ENCODE measurements at places on chromosomes 1 and 21.

DNA sequence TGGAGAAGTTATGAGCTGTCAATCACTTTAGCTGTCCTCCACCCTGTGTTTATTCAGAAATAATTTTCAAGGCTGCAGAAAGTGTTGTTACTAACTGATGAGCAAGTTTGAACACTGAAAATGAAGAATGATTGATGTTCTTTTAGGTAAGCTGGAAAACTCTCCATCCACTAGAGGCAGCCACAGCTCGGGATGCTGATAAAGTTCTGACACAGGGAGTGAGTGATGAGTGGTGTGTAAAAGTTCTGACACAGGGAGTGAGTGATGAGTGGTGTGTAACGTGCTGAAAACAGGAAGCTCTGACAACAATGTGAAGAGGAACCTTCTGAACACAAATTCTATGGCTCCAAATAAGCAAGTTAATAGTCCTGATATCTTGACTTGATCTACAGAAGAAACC is 197.5 kb upstream of the PTBP2 start:
- DNase-seq, result no peak

DNA sequence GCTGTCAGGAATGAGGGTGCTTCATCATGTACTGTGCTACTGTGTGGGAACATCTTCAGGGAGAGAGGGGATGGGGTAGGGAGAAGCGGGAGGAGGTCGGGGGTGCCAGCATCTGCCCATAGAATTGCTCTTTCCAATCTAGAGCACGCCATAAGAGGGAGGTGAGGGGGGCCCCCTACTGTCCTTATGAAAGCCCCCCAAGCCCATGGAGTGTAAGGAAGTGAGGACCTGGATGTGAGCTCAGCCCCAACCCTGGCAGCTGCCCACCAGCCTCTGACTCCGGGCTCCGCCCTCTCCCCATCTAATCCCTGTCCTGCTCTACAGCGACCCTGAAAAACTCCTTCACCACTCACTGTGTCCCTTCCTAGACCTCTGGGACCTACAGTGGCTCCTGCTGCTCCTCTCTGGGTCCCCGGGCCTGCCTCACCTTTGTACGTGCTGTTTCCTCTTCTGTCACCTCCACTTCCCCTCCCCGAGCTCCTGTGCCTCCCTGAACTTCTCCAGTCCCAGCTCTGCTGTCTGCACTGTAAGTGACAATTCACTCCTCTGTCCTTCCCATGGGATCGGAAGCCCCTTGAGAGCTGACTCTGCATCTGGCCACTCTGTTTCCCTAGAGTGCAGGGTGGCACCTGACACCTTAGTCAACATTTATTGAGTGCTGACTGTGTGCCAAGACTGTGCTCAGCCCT is 269.4 kb downstream of the PTPRU start:
- DNase-seq, result no peak

DNA sequence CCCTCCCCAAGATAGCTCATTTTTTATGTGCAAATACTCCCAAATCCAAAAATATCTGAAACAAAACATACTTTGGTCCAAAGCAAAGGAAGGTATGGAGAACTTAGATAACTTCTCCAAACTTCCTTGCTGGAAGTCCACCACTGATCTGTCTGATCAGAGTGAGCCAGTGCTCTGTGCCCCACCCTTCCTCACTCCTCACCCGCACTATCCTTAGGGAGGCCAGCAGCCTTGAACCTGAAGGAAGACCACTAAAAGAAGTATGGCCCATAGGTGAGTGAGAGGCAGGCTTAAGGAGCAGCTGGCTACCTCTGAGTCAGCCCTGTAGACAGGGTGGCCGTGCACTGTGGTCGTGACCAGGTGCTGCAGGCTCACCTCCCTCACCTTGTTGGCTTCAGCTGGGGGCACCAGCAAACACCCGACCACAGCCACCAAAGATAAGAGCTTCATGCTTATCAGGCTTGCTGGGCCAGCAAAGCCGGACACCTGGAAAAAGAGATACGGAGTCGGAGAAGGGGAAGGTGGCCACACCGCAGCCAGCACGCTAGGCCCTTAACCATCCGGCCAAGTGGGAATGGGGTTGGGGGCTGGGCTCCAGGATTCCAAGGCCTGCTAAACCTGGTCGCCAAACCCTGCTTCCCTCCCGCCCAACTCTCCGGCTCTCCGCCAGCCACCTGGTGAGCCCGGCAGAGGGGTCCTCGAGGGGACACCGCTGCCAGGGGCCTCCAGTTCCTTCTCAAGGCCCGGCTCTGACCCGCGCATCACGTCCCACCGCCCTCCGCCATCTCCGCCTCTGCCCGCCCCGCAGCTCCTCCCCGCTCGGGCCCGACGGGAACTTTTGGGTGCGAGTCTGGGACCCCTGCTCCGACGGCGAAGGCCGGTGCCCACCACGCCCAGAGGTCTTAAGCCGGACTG is 543 bp downstream of the TMEM9 start:
- no peak for DNase-seq

- no peak for DNase-seq
Observed at GRCh38 chr1:229874136-229874535, 192.9 kb upstream of the GALNT2 start.

DNA sequence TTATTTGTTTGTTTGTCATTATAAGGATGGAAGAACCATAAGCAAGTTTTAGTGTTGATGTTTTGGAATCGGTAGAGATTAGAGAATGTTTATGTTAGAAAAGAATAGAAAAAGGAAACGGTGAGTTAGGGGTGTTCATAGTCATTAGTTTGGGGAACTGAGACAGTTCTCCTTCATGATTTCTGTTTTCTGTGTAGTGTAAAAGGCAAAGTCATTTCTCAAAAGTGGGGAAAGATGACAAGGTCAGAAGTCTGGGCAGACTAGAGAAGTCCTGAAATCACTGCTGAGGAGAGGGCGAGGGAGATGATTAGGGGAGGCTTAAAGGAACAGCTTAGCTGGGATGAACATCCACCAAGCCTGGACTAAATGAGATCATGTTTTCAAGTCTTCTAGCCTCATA is 498.9 kb downstream of the TTLL7 start:
- no peak for DNase-seq

- no peak for DNase-seq
Observed at GRCh38 chr21:28106370-28106890, 886.2 kb downstream of the LTN1 start.

GRCh38 chr1:241532162-241532531 is at the start of gene KMO:
Gene KMO (plus strand): TSS chr1:241532378. CDS start chr1:241532445, 67 bp downstream.
- DNase-seq, result no peak

DNA sequence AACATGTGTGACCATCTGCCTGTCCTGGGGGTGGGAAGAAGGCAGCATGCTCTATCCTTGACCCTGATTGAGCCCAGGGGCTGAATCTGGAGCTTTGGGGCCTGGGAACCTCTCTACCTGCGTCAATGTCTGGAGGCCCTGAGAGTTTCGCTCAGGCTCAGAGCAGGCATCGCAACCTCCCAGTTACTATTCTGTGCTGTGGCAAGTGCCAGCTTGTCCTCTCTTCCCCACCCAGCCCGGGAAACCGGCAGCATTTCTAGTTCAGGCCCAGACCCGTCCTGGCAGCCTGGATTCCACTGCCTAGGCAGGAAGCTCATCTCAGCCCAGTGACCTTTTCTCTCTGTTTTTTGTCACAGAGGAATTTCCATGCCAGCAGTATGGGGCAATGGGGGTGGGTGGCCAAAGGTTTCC is 10.0 kb upstream of the IRF6 start:
- DNase-seq, result no peak

DNA sequence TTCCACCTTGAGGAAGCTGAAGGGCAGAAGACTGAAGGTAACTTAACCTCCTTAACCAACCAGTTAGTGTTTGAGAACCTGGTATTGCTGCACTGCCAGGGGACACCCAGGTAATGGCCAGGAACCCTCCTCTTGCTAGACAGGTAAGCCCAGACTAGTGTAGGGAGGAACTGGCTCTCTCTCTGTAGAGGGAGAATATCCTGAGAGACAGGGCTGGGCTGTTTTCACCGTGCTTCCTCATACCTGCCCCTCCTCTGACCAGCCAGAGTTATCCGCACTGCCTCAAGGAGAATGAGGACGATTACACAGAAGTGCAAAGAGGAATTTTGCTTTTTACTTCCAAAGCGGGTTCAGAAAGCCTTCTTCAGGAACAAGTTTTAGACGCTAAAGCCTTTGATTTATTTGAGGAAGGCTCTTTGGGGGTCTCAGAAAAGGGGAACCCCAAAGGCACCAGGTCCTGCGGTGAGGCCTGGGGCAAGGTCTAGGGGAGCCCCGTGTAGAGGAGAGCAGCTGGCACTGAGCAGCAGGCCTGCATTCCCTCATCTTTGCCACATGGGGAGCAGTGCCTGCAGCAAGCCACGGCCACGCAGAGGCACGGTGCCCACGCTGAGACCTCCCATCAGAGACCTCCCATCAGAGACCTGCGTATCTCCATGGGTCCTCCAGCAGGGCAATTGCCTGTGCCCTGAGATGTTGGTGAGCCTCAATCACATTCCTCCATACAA is 13.5 kb downstream of the GNG4 start:
- no peak for DNase-seq

- DNase-seq, result no peak
Observed at GRCh38 chr1:7046314-7046713, 261.1 kb downstream of the CAMTA1 start.

DNA sequence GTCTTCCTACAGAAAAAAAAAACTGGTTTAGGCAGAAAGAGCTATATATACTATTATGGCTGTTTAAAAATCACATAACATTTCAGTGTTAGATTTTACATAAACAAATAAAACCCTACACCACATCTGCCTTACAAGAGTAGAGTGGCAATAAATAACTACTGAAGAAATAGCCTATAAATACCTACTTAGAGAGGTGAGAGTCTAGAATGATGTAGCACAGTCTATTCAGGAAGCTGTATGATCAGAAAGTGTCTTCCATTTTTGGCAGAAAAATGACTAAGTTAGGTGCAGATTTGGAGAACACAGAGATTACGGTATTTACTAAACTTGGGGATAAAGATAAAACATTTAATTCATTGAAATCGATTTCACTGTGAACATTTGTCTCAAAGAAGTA is 75.5 kb downstream of the VAV3 start:
- no peak for DNase-seq

GRCh38 chr1:11013160-11013531 is 692 bp downstream of the TARDBP start:
- peak; percentile 25 for DNase-seq

GRCh38 chr1:158328426-158328825 is 2.9 kb downstream of the CD1B start:
- DNase-seq, result no peak

- no peak for DNase-seq
Observed at GRCh38 chr1:54959241-54959640, 21.2 kb upstream of the TMEM61 start.

GRCh38 chr21:35568643-35569042 is 491.7 kb downstream of the SETD4 start:
- DNase-seq, result no peak

- no peak for DNase-seq
Observed at GRCh38 chr1:161187311-161187710, 10.0 kb upstream of the B4GALT3 start.

- no peak for DNase-seq
Observed at GRCh38 chr1:176775996-176776395, 313.0 kb downstream of the PAPPA2 start.

GRCh38 chr1:75795703-75796193 is 934 bp upstream of the MSH4 start:
- no peak for DNase-seq

GRCh38 chr21:39694750-39695149 is 50.2 kb upstream of the IGSF5 start:
- DNase-seq, result no peak

DNA sequence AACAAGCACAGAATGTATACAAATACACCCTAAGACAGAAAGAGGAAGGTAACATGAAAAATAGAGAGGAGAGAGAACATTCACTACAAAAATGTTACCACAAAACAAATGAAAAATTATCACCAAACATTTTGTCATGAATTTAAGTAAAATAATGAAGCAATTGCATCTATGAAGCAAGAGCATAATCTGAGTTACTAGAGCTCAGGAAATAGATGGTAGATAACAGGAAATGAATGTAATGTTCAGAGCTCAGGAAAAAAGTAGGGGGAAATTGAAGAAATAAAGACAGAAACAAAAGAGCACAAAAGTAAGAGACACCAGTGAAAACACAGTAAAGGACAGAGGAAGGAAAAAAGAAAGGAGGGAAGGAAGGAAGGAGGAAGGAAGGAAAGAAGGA is 19.4 kb downstream of the SEC16B start:
- DNase-seq, result no peak

GRCh38 chr1:25873120-25873519 is 2.4 kb downstream of the PAQR7 start:
- no peak for DNase-seq

DNA sequence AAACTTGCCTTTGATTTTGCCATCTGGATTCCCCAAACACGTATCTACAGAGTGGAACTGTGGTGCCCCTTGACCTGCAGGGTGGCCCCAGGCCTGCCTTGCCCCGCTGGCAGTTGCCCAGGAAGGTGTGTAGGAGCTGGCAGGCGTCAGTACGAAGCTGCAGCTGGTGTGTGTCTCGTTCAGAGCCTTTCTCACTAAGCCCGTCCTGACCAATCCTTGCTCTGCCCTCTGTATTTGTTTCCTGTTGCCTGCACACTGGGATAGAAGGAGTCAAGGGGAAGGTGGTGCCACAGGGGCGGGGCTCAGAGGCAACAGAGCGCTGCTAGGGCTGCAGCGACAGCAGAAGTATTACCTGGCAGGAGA is 5.2 kb upstream of the VSIG8 start:
- DNase-seq, result peak; percentile 78

DNA sequence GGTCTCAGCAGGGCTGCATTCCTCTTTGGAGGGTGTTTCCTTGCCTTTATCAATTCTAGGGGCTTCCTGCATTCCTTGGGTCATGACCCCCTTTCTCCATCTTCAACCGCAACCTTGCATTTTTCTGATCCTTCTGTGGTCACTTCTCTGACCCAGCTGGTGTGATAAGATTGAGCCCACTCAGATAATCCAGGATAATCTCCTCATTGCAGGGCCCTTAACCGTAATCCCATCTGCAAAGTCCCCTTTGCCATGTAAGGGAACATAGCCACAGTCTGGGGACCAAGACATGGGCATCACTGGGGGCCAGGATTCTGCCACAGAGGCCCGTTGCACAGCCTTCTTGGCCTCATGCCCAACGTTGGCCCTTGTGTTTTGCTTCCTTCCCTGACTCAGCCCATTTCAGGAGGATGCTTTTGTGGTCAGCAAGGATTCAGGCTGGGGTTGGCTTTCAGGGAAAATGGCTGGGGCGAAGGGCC is 35.0 kb upstream of the IL19 start:
- DNase-seq, result no peak

DNA sequence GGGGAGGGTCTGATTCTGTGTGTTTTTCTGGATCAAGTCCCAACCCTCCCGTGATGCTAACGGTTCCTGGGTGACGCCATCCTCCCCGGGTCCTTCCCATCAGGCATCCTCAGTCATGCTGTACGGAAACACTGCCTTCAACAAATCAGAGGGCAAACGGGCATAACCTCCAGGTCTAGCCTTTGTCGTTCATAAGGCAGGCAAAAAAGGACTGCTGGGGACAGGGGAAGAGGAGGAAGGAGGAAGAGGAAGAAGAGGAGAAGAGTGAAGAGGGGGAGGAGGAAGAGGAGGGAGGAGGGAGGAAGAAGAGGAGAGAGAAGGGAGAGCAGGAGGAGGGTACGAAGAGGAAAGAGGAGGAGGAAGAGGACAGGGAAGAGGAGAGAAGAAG is 84.4 kb downstream of the ITPKB start:
- no peak for DNase-seq

- DNase-seq, result no peak
Observed at GRCh38 chr1:164619006-164619784, 60.2 kb downstream of the PBX1 start.

- DNase-seq, result no peak
Observed at GRCh38 chr1:151835596-151835995, 4.0 kb upstream of the RORC start.
